ENCODE measurements at places on chromosomes 2 and 18.

DNA sequence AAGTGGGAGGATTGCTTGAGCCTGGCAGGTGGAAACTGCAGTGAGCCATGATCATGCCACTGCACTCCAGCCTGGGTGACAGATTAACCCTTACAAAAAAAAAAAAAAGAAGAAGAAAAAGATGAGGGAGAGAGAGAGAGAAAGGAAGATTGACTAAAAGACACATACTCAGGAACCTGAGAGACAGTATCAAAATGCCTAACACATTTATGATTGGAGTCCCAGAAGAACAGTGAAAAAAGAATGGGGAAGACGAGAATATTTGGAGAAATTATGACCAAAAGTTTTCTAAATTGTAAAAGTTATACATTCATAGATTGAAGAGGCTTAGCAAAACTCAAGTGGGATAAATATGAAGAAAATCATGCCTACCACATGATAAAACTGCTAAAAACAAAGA lies 19.9 kb upstream of the SPATS2L start:
- no peak for DNase-seq

DNA sequence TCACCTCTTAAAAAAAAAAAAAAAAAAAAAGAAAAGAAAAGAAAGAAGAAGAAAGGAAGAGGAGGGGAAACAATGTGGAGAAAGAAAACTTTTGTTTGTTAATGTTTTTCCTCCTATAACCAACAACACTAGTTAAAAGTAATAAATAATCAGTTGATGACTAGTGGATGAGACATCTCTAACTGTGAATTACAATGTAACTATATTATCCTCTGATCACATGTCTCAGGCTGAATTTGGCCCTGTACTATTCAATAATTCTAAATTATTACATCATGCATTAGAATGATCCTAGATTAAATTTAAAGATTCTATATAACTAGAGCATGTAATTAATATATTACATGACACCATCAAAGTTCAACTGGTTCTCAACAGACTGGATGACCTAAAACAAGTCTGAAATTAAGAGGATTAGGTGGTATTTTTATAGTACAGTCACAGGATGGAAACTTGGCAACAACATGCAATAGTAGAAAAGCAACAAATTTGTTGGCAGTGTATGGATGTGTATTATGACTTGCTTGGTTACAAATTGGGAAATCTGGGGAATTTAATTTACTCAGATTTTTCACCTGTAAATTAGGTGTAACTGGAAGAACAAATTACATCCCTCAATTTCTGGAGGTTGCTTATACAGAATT lies 269.3 kb upstream of the SETBP1 start:
- DNase-seq: no peak

DNA sequence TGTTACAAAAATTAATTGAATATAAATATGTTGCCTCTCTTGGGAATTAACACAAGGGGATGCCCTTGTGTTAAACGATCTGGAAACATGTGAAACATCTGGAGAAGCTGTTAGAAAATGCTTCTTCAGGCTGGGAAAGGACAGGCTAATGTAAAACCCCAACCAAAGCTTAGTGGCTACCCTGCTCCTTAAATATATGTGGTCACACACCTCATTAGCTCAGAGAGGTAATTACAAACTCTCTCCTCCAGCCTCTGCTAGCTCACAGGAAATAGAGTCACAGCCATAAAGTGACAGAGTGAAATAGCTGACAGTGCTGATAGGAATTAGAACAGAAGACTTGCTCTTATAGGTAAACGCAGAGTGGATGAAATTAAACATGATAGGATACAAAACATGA lies 155.9 kb downstream of the RAB3GAP1 start:
- DNase-seq: no peak

DNA sequence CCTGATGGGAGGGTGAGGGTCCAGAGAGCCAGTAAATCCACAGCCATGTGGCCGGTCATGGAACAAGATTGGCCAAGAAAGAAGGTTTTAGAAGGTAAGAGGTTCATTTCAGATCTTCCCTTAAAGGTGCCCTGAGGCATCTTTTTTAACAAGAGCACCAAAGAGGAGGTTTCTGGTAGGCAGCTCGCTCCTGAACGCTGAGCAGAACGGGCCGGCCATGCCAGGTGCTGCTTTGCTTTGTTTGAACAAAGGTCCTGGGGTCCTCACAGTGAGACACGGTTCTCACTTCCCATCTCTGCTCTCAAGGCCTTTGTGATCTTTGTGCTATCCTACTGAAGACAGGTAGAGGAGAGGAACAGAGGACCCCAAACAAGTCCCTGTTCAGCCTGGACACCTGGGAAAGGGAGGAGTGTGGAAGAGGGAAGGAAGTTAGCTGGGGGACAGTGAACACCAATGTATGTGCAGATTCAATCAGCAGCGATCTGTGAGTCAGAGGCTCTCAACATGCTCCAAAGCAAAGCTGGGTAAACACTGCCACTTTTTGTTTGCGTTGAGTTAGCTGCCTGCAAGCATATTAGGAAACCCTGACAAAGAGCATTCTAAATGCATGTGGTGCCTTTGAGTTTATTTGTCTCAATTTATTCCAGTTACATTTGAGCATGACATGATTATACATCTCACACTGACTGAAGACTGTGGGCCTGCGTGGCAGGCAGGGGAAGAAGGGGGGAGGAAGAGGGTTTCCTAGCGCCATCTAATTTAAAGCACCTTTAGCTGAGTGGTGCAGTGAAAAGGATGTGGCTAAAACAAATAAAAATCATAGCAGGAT lies 102.4 kb downstream of the ASB1 start:
- no peak for DNase-seq

- DNase-seq: no peak
These were observed 38.6 kb downstream of the ST6GAL2 start for GRCh38 chr2:106847366-106847765.
